ENCODE measurements at places on chromosomes 1 and 21.

- DNase-seq, result no peak
Observed at GRCh38 chr1:60113028-60113427, 39.5 kb upstream of the C1orf87 start.

DNA sequence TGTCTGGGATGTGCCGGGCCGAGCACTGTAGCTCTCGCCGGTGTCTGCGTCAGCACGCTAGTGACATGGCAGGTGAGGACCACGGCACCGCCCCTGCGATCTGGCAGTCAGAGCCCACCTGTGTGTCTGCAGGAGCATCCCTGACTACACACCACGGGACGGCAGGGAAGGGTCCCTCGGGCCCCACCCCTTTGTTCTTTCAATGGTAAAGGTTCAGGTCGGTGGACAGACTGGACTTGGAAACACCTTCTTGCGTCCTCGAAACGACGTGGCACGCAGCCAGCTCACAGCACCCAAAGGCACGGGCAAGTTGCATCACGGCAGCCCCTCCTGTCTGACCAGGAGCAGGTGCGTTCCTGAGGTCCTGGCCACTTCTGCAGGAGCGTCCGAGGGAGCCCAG is 3.7 kb upstream of the SAMD11 start:
- no peak for DNase-seq

- DNase-seq, result no peak
Observed at GRCh38 chr21:37408464-37409193, 42.1 kb downstream of the DYRK1A start.

- DNase-seq, result no peak
Observed at GRCh38 chr1:169739980-169740379, 6.1 kb upstream of the SELE start.

DNA sequence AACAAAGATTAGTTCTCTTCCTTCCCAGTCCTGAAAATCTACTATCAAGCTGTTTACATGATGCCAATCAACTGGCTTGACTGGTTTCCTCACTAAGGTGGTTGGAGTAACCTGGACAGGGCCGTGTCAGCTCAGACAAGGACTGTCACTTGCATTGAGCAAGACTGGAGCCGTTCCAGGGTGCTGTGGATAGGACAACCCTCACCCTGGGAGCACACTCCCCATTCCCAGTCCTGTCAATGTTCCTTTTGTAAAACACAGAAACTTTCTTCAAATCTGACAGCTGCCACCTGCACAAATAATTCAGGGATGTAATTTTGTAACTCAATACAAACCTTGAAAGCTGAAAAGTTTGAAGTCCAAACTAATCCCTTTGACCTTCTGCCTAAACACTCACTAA is 31.4 kb downstream of the PLPP3 start:
- no peak for DNase-seq

DNA sequence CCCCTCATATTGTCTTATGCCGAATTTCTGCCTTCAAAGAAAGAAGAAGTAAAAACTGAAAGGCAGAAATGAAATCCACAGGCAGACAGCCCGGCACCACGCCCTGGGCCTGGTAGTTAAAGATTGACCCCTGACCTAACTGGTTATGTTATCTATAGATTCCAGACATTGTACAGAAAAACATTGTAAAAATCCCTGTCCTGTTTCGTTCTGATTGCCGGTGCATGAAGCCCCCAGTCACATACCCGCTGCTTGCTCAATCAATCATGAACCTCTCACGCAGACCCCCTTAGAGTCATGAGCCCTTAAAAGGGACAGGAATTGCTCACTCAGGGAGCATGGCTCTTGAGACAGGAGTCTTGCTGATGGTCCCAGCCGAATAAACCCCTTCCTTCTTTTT is 49.3 kb downstream of the JMJD4 start:
- no peak for DNase-seq

DNA sequence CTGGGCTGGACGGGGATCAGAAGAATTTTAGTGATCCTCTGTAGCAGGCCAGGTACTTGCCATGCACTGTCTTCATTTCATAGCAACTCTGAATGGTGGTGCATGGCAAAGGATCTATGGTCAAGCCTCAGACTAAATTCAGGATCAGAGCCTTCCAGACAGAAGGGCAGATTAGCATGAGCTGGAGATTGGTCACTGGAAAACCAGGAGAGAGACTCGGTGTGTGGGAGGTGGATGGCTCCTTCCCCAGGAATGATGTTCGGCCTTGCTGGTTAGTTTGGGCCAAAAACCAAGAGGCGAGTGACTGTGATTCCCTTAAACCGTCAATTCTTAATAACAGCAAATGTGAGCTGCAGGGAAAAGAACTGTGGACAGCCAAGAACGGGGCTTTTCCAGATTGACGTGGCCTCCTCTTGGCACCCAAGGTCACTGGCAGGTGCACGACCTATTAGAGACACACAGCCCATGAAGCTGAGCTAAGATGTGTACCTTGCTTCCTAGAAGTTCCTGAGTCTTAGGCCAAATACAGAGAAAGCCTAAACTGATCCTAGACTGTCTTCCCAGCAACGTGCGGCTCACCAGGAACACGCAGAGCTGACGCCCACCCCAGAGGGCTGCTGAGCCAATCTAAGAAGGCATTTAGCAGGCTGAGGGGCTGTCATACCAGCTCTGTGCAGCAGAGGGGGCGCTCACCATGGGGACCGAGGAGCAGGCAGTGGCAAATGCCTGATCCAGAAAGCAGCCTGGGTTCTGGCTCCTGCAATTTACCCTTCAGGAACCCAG is 18.5 kb downstream of the ALDH4A1 start:
- peak; percentile 76 for DNase-seq

GRCh38 chr1:221166559-221167318 is 287.5 kb downstream of the HLX start:
- DNase-seq, result no peak

- no peak for DNase-seq
Observed at GRCh38 chr21:33478182-33478581, 1.6 kb downstream of the TMEM50B start.

- no peak for DNase-seq
Observed at GRCh38 chr1:64959986-64960385, 6.4 kb downstream of the JAK1 start.

GRCh38 chr1:183676586-183677189 is 23.6 kb upstream of the APOBEC4 start:
- no peak for DNase-seq

GRCh38 chr1:63731117-63732043 is 42.4 kb upstream of the ROR1 start:
- no peak for DNase-seq

DNA sequence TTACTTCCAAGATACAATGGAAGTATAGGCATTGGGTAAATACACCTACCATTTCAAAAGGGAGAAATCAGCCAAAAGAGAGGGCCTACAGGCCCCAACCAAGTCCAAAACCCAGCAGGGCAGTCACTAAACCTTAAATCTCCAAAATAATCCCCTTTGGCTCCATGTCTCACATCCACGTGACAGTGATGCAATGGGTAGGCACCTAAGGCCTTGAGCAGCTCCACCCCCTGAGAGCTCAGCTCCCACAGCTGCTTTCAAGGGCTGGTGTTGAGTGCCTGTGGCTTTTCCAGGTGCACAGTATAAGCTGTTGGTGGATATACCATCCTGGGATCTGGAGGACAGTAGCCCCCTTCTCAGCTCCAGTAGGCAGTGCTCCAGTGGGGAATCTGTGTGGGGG is 72.5 kb downstream of the UROD start:
- no peak for DNase-seq

DNA sequence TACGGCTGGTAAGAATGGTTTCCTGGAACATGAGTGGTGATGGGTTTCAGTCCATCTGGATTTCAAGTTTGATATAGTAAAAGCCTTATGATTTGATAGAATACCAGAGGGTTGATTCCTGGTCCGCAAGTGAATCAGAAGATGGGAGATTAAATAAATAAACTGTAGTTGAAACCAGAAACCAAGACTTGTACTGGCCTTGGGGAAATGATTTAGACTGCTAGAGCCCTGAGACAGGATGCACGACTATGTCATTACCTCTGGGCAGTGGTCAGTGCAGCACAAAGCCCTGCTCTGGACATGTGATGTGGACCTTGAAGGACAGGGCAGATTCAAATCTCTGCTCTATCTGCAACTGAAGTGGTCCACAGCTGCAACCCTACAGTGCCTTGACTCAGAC is 15.6 kb upstream of the FMOD start:
- no peak for DNase-seq

DNA sequence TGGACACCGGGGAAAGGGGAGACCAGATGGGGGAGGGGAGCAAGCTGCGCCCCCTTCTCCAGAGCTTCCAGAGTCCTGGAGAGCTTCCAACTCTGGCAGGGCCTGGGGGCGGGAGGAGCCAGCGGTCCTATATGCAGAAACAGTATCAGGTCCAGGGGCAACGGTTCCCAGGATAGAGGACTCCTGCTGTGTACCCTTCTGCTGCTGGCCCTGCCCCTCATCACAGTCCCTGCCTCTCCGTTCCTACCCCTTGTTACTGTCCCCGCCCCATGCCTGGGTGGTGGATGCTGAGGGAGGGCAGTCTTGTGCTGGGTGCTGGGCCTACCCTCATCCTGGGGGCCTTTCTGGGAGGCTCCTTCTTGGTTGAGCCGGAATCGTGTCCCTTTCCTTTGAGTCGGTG is 19.2 kb upstream of the PEX10 start:
- DNase-seq, result no peak

DNA sequence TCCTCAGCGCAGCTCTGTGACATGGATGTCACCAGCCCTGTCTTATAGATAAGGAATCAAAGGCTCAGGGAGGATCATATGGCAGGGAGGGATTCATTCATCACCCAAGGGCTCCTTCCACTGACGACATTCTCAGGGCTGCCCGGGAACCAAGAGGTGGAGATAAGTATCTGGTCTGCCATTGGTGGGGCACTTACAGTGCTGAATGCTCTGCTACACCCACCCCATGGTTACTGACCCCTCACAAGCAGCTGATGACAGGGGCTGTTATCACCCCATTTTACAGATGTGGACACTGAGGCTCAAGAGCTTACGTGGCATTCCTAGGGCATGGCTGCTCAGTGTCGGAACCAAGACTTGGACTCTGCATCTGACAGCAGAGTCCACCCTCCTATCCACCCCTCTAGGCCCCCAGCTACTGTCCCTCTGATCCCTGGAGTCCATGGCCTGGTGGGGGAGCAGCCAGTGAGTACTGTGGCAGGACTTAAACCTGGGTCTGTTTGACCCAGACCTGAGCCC is 155.1 kb downstream of the PTPRU start:
- DNase-seq, result no peak

- no peak for DNase-seq
Observed at GRCh38 chr1:56153276-56153675, 426.1 kb downstream of the PLPP3 start.

GRCh38 chr1:200316148-200316803 is 93.6 kb downstream of the ZNF281 start:
- DNase-seq, result no peak

DNA sequence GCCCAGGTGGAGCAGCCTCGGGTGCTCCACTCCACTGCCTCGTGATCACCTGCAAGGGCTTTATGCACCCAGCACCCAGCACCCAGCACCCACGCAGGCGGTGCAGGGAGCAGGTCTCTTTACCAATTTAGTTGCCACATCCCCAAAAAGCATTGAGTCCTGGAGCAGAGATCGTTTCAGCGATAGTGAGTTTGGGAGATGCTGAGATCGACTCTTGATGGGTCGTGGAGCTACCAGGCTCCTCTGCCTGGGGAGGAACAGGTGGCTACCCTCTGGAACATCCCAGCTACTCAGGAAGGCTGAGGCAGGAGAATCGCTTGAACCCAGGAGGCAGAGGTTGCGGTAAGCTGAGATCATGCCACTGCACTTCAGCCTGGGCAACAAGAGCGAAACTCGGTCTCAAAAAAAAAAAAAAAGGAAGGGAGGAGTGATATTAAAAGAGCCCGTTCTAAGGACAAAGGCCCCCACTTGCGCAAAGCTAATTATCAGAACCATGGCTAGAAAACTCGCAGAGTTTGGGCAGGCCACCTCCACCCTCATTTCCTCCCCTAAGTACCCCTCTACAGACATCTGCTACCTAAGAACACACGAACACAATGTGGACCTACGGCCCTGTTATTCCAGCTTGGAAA is 106.5 kb upstream of the SLC45A1 start:
- DNase-seq, result no peak

- DNase-seq, result no peak
Observed at GRCh38 chr1:12406211-12407021, 176.6 kb downstream of the VPS13D start.

DNA sequence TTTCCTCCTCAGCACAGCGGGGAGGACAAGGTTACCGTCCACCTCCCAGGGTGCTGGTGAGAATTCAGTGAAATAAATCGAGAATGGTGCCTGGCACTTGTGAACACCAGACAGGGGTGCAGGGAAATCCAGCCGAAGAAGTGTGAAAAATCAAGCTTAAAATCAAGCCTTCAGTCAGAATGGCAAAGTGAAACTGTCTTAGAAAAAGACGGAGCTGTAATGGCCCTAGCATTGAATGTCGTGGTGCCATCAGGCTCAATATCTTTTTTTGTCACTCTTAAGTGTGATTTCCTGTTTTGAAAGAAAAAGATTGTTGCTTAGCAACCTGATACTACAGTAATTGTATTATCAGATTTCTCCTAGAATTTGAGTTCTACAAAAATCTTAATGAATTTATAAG is 22.1 kb downstream of the EDARADD start:
- no peak for DNase-seq

DNA sequence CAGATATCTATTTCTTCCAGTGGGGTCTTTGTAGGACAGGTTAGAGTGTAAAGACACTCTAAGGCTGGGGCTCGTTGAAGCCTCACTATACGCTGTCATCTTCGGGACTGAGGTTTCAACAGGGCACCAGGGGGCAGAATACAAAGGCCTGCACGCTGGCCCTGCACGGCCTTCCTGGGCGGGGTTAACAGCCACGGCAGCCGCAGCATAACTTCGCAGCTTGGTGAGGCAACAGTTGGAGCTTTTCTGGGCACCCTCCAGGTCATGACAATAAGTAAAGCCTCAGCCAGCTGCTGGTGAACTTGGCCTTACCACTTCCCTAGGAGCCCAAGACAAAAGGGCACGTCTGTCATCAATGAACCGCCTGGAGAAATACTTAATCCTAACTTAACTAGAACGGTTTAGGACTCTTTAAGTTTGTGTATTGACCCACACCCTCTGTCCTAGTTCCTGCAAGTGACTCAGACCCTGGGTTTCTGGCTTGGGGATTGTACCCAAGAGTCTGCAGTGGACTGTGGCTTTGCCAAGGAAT is 2.3 kb upstream of the RUNX1 start:
- DNase-seq, result peak; percentile 45

DNA sequence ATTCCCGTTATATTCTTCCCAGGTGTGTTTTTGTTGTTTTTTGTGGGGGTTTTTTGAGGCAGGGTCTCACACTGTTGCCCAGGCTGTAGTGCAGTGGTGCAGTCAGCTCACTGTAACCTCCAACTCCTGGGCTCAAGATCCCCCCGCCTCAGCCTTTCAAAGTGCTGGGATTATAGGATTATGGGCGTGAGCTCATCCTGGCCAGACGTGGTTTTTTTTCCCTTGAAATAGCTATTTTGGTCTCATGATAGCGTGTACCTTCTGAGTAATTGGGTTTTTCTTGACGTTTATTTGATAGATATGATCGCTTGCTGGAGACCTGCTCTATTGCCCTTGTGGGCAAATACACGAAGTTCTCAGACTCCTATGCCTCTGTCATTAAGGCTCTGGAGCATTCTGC is 17.6 kb downstream of the CTPS1 start:
- no peak for DNase-seq
